Right lung (tissue), 10 donors: ENCODE measurements at places on chromosomes 13 and 19. TPM values are rescaled to one million over a fixed set of nuclear protein-coding genes. Genes with fewer than 3 reads are reported as not detected.

GRCh38 chr13:47087841-47088240, 191.0 kb upstream of the HTR2A start:
- no peak for DNase-seq

DNA sequence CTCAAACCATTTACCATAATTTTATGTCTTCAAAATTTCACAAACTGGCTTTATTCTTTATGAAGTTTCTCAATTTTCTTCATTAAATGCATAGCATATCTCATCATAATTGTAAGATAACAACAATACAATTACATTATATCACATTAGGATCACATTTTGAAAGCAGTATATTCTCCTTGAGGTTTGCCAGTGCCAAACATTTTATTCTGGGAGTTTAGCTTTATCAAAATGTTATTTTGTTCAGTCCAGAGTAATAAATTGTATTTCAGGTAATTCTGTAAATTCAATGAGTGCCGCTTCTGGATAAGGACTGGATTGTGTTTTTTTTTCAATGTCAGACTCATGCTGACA, 234.6 kb upstream of the MIR17HG start:
- no peak for DNase-seq

- DNase-seq, result no peak
Observed at GRCh38 chr13:96860882-96861281, 133.4 kb downstream of the OXGR1 start.

- DNase-seq, result no peak
Observed at GRCh38 chr13:75723901-75724300, 87.8 kb downstream of the LMO7 start.

GRCh38 chr13:62014299-62014698, 598.6 kb upstream of the PCDH20 start:
- DNase-seq, result peak; percentile 42

DNA sequence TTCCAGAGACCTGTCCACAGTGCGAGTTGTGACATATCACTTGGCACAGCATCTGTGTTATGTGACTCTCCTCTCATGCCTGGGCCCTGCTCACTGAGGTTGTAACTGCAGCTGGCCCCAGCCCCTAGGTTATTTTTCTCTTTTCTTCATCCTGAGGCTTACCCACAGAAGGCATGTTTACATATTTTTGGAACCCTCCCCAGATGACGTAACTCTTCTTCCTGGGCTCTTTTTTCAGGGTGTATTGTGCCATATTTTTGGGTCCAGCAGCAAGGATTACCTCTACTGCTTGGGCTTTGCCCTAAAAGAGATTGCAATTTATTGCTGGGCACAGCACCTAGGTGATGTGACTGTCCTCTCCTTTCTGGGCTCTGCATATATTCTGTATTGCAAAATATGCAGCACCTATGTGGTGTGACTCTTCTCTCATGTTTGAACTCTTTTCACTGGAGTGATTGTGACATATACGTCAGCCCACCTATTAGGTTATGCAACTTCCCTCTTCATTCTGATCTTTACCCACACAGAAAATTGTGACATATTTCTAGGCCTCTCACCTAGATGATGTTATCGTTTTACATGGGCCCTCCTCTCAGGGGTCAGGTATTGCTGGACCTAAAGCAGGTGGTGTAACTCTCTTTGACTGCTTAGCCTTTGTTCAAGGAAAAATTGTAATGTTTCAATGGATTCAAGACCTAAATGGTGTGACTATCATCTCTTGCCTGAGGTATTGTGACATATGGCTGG, 64.5 kb upstream of the ZNF724 start:
- no peak for DNase-seq

DNA sequence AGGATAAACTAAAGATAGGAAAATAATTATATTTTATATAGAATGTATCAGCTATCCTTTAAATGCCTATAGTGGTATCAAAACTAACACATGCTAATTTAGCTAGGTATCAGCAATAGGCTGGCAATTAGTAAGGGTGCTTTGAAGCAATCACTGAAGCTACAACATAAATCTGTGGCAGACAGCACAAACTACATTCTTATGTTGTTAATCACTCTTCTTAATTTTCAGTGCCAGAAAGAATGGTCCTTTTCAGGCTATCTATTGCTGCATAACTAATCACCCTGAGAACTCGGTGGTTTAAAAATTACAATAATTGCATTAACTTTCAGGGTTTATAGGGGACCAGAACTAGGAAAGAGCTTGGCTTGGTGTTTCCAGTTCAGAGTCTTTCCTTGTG, 963.1 kb downstream of the EFNB2 start:
- DNase-seq, result no peak

DNA sequence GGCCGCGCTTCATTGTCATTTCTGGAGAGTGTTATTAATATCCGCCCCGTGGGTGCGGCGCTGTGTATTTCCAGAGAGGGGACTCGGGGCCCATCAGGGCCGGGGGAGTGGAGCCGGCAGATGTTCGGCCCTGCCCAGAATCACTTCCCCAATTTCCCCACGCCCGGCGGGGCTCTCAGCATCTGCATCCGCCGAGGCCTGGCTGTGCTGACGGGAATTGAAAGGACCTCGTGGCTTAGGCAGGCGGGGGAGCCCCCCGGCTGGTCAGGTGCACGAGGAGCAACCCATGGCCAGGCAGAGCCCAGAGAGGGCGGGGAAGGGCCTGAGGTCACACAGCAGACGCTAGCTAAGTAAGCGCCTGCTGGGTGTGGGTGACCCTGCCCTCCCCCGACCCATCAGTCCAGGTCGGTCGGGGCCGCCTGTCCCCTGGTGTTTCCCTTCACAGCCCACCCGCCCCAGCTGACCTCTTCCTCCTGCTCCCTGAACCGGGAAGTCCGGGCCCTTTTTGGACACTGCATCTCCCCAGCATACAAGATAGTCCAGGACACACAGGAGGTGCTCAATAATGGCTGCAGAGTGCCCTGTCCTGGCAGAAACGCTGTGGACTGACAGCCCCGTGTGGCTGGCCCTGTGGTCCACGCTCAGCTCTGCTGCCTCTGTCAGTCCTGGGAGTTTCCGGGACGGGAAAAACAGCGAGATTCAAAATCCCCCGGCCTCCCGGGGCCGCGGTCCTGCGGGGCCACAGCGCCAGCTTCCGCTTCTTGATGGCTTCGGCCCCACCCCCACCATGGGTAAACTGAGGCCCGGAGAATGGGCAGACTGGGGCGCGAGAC, 22.1 kb downstream of the ARID3A start:
- no peak for DNase-seq

DNA sequence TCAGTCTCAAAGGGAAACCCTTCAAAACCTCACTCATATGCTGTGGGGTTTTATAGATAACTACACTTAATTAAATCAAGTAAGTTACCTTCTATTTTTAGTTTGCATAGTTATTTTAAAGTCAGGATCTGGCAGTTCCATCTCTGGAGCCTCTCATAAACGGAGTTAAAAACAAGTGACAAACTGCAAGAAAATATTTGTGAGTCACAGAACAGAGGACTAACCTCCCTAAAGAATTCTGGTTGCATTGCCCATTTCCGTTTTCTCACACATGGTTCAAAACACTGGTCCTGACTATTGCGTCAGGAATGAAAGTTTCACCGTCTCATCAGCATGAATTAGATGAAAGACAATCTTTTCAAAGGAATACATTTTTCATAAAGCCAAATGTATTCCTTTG, 10.6 kb downstream of the RXFP2 start:
- DNase-seq, result no peak

- no peak for DNase-seq
Observed at GRCh38 chr13:90008707-90009149, 1338.8 kb upstream of the MIR17HG start.

DNA sequence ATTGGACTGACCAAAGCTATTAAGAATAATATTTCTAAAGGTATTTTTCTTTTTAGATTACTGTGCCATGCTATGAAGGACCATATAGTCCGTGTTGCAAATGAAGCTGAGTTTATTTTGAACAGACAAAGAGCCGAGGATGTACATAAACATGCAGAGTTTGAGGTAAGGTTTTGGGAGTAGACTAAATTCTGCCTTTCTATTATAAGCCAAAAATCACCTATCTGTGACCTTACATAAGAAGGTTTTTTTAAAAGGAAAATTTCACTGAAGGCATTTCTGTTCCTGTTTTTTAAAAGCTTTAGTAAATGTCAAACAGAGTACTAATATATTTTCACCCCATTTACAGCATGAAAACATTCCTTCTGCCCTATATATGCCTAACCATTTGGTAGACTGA, 127.4 kb downstream of the MAB21L1 start:
- no peak for DNase-seq

DNA sequence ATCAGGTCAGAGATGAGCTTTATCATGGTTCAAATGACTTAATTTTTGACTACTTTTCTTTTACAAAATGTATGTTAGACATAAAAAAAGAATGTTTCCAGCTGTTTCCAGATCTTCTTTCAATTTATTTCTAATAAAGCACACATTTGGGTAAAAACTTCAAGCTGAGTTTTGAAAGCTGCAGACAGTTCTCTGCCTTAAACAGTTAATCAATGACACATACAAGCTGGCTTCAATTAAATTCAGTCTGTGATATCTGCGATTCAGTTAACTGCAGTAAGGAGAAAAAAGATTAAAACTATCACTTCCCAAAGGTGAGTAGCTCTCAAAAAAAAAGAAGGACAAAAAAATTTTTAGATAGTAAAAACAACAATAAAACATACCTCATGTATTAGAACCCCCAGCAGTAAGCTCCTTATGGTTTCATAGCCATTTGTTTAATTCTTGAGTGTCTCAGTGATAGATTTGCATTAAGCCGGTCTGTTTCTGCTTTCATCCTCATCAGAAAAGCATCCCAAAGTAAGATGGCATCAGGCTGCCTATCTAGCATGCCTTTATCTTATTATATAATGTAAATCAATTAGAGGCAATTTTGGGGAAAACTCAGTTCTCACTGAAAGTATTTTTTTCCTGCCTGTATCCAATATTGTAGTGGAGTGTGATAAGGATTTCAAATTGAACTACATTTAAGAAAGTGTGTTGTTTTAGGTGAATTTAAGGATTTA, 81.8 kb upstream of the STARD13 start:
- DNase-seq, result no peak

DNA sequence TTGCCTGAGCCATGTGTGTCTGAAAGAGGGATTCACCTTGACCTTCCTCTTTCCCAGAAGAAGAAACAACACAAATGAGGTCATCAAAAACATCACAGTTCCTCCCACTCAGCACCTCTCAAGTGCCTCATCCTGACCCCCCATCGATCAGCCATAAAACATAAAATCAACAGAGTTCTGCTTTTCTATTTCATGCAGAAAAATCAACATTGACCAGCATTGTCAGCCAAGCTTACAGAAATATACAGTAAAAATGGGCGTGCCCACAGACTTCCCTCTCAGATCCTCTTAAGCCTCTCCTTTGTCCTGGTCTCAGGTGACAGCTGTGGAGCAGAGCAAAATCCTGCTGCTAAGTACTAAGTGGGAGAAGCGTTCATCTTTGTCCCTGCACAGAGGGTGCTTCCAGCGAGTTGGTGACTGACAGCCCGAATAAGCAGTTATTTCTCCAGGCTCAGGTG, 213.3 kb downstream of the OLFM4 start:
- DNase-seq, result no peak

GRCh38 chr19:42436006-42436405, 6.7 kb downstream of the CXCL17 start:
- no peak for DNase-seq

- DNase-seq, result no peak
Observed at GRCh38 chr19:49333811-49334288, 1.4 kb upstream of the CD37 start.

DNA sequence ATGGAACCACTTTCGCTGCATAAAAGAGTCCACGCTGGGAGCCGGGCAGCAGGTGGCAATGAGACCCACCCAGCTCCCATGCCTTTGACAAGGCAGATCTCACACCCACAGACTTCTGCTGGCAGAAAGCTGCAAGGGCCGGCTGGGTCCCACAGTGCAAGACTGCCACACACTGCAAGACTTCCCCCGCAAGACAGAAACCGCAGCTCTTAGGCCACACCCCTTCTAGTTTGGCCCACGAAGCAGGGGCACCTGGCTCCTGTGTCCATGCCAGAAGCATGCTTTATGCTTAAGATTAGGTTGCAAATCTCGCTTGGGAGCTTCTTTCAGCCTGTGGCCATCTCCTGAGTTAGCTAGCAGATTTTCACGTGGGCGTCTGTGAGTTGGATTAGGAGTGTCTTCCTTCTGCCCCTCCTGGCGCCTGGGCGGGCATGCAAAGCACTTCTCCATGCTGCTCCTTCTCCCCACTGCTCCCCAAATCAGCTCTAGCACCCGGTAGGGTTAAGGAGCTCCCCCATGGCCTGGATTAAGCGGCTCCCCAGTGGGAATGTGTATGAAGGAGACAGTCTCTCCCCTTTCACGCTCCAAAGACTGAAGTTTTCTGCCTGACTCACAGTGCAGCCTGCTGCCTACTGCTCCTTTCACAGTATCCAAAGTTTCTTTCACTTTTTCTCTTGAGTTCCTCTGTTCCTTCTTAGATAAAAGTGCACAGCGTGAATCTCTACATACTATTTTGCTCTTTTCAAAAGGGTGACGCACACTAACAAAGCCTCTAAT, 17.7 kb downstream of the GPC6 start:
- peak; percentile 17 for DNase-seq

- DNase-seq, result no peak
Observed at GRCh38 chr19:17754634-17755442, 3.6 kb downstream of the FCHO1 start.

- DNase-seq, result no peak
Observed at GRCh38 chr13:75904012-75904411, 267.9 kb downstream of the LMO7 start.

GRCh38 chr19:16509141-16510061, 13.2 kb downstream of the C19orf44 start:
- peak; percentile 76 for DNase-seq

- no peak for DNase-seq
Observed at GRCh38 chr13:68124437-68125086, 894.4 kb upstream of the PCDH9 start.

DNA sequence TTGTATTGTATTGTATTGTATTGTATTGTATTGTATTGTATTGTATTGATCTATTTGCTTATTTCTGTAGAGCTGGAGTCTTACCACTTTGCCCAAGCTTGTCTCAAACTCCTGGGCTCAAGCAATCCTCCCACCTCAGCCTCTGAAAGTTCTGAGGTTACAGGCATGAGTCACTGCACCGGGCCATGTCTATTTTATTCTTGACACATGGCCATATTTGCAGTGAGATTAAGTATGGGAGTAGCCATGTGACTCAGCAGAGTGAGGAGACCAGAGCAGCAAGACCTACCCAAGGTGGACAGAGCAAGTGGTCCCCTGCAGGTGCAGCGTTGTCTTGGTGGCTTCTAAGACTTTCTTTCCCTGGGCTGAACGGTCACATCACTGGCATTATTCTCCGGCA, 49.1 kb upstream of the UBAC2 start:
- DNase-seq, result no peak

GRCh38 chr13:60182907-60183306, 19.2 kb upstream of the DIAPH3 start:
- DNase-seq, result no peak

Gene LILRA6
- polyA plus RNA-seq, result 0.73 TPM

Gene PEG3
- 21.4 TPM for polyA plus RNA-seq

Gene TGFBR3L
- 0.39 TPM for polyA plus RNA-seq

Gene HS6ST3
- 0.05 TPM for polyA plus RNA-seq

Gene ZNF468
- polyA plus RNA-seq, result 34.7 TPM

Gene FOSB
- 169 TPM for polyA plus RNA-seq

Gene ZNF560
- polyA plus RNA-seq, result 0.34 TPM

Gene ICAM5
- 22.3 TPM for polyA plus RNA-seq

Gene C13orf42
- polyA plus RNA-seq, result not detected

Gene SCEL
- polyA plus RNA-seq, result 0.09 TPM

Gene CNFN
- 0.59 TPM for polyA plus RNA-seq
